Suppressor macrophage (primary cell): ENCODE measurements at places on chromosomes 7 and 10.
A peak's percentile ranks its signal among the peaks of the same experiment; 100 is the strongest.

GRCh38 chr10:120578890-120579289 is 121.9 kb downstream of the PLPP4 start:
- DNase-seq, result no peak

DNA sequence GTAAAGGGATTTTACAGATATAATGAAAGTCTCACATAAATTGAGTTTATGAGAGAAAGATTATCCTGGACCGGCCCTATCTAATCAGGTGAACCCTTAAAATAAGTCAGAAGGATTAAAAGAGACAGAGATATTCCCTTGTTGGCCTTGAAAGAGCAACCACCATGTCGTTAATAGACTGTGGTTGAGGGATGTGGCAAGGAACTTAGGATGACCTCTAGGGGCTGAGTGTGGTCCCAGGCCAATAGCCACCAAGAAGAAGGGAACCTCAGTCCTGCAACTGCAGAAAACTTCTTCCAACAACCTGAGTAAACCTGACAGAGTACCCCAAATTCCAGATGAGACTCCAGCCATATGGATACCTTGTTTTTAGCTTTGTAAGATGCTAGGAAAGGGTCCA is 121.5 kb downstream of the POLR1F start:
- DNase-seq, result no peak

- DNase-seq, result no peak
Observed at GRCh38 chr7:74429153-74429747, 24.5 kb upstream of the GTF2IRD1 start.

DNA sequence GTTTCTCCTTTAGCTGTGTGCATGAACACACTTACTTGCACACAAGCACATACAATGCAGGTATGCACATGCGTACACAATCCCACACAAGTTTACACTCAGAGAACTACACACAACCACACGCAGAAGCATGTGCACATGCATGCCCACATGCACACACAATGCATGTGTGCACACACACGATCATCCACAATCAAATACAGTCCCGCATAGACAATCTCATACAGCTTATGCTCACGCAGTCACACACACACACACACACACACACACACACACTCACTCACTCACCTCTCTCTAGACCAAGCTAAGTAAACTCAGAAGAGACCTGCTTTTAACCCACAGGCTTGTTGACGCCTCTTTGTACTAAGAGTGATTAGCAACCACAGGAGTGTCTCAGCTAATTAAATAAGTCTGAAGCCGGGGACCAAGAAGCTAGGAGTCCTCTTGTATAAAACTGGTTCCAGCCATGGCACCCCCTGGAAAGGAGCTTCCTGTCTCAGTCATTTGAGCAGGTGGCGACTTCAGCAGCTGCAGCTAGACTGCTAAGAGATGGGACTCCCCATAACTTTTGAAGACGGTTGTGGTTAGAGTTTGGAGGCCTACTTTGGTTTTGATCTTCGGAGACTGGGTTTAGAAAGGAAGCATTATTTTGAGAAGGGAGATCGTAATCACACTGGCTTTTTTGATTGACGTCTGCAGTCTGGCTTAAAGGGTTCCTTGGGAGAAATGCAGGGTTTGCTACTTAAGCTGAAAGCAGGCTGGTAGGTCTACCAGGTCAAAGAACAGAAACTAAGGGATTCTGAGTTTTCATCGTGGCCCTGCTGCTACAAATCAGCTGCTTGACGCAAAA is 82.3 kb upstream of the ADRB1 start:
- DNase-seq, result no peak

DNA sequence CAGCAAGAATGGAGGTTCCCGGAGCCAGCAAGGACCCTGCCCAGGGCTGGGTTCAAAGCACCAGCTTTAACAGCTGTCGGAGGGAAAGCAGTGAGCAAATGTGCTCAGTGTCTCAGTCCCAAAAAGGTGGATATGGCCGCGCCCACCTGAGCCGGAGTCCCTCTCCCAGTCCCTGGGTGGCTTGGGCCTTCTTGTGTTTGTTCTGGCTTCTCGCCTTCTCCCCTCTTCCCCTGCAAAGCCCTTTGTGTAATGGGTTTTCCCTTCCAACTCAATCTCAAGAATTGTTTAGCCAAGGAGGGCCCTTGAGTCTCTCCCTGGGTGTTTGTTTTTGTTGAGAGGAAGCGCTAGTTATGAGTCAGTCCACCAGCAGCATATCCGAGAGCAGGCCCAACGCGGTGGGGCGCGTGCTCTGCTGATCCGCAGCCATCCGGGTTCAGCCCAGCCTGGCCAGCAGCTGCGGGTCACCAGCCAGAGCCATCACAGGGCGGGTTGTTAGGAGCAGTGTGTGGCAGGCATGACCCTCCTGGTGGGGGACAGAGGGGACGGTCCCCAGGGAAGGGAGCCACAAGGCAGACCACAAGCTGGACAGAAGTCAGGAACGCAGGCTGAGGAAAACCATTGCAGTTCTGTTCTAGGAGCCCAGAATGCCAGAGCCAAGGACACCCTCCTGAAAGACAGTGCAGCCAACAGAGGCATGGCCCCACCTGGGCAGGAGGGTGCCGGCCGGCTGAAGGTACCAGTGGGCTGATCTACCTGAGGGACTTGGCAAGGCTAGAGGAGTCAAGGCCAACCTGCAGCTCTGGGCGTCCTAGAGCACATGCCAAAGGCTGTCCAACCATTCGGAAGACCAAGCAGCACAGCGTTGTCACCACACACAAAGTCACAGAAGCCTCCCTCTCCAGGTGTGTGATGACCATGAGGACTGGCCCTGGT is 21.3 kb downstream of the CALML3 start:
- DNase-seq, result no peak

- peak; percentile 35 for DNase-seq
Observed at GRCh38 chr10:69807122-69807521, 5.4 kb downstream of the COL13A1 start.

DNA sequence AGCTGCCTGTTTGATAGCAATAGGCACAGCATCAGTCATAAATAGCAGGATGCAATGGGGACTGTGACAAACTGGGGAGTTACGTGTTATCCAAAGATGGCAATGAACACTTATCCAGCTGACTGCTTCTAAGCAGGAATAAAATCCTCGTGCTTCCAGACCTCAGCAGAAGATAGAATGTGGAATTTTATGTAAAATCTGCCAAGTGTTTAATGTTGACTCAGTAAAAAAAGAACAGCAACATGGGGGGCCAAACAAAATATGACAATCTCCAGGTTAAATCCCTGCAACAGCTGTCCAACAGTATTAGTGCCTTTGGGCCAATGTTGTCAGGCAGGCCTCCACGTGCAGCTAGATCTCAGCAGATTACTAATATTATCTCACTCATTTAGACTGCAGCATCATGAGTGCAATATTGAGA is 127.3 kb downstream of the SEMA3C start:
- DNase-seq, result no peak

GRCh38 chr7:114047889-114048288 is 129.1 kb upstream of the PPP1R3A start:
- DNase-seq, result peak; percentile 59

GRCh38 chr10:68163735-68164134 is 54.4 kb downstream of the MYPN start:
- DNase-seq, result no peak

- DNase-seq, result no peak
Observed at GRCh38 chr10:24446739-24447138, 237.8 kb downstream of the KIAA1217 start.

DNA sequence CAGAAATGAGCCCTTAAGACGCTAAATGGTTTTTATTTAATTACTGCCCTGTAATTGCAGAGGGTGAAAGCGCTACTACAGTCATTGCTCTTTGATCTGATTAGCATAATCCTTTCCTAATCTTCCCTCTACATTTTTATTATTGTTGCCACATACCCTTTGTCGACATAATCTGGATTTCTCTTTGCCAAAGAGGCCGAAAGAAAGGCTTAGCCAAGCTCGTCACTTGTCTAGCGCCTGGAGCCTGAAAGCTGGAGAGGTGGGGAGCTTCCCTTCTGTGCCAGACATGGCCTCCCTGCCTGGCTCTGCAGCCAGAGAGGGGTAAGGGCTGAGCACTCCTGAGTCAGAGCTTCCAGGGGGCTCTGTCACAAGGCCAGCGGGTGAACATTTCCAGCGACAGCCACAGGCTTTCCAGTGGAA is 145.9 kb downstream of the PRKAG2 start:
- no peak for DNase-seq

DNA sequence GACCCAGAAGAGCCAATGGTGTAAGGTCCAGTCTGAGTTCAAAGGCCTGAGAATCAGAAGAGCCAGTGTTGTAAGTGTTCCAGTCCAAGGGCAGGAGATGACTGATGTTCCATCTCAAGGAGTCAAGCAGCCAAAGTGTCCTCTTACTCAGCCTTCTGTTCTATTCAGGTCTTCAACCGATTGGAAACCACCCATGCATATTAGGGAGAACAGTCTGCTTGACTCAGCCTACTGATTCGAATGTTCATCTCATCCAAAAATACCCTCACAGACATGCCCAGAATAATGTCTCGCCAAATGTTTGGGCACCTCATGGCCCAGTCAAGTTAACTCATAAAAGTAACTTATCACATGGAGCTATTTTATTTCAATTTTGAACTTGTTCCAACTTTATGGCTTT is 2.9 kb upstream of the WDFY4 start:
- DNase-seq, result no peak

GRCh38 chr7:150781961-150782360 is 18.2 kb downstream of the TMEM176B start:
- no peak for DNase-seq

GRCh38 chr10:7111561-7111960 is 299.3 kb downstream of the SFMBT2 start:
- DNase-seq, result peak; percentile 53

- DNase-seq, result no peak
Observed at GRCh38 chr10:29859521-29860130, 199.8 kb downstream of the JCAD start.

GRCh38 chr7:121192834-121193233 is 136.0 kb upstream of the WNT16 start:
- DNase-seq, result no peak

DNA sequence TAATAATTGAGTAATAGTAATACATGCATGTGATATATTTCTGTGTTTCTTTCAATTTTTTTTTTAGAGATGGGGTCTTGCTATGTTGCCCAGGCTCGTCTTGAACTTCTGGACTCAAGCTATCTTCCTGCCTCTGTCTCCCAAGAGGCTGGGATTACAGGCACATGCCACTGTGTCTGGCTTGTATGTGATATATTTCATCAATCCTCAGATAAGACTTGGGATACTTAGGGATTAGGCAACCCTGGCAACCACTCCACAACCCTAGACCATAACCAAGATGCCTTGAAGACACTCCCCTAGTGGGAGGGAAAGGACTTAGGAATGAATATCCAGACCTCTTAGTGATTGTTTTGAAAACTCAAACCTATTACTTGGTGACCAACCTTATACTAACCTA is 154.8 kb downstream of the CCDC3 start:
- DNase-seq, result no peak

DNA sequence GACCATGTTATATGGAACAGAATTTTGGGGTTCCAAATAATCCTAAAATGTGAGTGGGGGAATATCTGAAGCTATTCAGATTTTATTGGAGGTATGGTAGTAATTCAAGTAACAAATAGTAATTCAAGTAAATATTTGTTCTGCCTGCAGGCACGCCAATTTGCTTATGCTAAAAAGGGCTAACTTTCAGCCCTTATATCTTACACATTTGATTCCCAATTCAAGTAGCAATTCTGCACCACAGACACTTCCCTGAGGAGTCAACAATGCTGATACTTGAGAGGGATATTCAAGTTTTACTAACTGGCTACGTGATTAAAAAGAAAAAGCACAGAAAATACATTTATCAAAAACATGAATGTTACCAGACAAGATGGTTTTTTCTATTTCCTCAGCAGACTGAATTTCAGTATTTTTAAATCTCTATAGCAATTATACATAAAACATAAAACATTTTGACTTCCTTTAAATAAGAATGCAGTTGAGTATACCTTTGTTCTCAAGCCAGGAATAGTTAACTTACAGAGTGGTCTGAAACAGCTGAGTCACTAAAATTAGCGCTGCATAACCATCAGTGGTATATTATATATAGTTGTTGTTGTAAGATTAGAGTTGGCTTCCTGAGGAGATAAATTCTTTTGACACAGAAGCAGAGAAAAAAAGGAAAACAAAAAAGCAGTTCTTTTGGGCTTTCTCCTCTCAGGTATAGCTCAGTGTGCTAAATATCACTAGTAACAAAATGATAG is 33.9 kb downstream of the MTPN start:
- DNase-seq, result no peak

GRCh38 chr7:139708541-139708940 is 69.3 kb downstream of the HIPK2 start:
- DNase-seq, result no peak

- DNase-seq, result no peak
Observed at GRCh38 chr7:35253460-35253709, 515 bp downstream of the TBX20 start.

DNA sequence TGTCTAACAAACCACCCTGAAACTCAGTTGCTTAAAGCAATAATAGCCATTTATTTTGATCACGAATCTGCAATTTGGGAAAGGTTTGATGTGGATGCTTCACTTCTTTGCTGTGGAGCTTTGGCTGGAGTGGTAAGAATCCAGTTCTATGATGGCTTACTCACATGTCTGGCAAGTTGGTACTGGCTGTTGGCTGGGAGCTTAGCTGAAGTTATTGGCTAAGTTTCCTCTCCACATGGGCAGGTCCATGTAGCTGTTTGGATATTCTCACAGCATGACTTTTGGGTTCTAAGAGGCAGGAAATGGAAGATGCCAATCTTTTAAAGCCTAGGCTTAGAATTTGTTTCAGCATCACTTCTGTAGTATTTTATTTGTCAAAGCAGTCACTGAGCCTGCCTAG is 277.6 kb upstream of the NRP1 start:
- DNase-seq, result peak; percentile 14

DNA sequence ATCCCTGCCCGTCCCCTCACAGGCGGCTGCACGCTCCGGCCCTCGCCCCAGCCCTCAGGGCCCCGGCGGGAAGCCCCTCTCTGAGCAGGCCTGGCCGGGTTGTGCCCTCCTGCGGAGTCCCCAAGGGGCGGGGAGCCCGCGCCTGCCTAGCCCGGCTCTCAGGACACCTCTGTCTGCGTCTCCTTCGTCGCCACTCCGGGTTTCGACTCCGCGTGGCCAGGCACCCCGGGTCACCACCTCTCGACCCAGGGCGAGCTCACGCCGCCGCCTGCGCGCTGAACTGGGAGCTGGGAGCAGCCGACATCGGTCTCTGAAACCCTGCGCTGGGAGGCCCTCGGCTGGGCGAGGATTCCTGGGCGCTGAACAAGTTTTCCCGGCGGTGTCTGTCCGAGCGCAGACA is 6.2 kb upstream of the OGDHL start:
- no peak for DNase-seq

GRCh38 chr10:21626457-21627161 is 92.6 kb downstream of the MLLT10 start:
- no peak for DNase-seq

GRCh38 chr7:75624134-75624832 is 114.5 kb downstream of the HIP1 start:
- DNase-seq, result peak; percentile 92

- DNase-seq, result no peak
Observed at GRCh38 chr10:47380341-47381102, 3.6 kb downstream of the ZNF488 start.

DNA sequence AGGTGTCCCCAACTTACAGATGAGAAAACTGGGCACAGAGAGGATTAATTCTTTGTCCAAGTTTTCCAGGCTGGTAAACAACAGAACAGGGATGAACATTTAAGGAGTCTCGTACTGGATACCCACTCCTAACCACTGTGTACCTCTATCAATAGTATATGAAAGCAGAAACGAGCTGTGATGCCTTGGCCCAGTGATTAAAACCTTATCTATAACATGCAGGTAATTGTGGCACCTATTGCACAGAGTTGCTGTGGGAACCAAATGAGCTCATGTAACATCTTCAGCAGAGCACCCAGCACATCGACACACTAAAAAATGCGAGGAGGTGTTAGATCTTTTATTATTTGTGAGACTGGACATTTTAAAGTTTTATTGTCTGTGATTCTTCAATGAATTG is 1.6 kb downstream of the TMEM273 start:
- DNase-seq, result no peak
